ENCODE measurements at places on chromosomes 2 and 18.

DNA sequence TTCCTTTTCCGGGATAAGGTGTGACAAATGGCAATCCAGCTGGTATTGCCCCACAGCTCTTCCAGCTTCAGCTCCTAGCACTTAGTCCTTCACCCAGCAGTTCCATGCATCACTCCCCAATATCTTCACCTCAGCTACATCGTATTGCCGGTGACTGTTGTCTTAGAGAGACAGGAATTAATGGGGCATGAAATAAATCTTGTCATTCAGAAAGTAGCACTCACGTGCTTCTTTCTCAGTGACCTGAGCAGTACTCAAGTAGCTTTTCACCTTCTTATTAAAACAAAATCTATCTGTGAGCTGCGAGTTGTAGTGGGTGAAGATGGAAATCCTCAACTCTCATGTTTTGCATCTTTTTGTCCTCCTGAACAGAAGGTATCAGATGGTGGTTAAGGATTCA lies 72.8 kb downstream of the PTH2R start:
- no peak for DNase-seq

DNA sequence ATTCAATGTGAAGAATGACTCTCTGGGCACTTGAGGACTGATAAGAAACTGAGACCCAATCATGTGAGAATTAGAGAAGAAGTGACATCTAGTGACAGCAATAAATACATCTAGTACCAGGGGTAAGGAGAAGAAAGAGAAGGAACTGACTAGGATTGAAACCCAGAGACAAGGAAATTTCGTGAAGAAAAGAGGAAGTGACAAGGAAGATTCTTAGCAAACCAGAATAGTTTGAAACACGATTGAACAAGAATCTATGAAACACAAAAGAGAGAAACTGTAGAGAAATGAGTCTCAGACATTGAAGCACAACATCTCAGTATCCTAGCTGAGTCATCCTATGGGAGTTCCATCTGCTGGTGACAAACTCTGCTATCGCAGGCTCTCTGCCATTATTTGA lies 571.9 kb upstream of the PKDCC start:
- no peak for DNase-seq

- no peak for DNase-seq
These were observed 511.2 kb downstream of the TSN start for GRCh38 chr2:122266636-122267035.

DNA sequence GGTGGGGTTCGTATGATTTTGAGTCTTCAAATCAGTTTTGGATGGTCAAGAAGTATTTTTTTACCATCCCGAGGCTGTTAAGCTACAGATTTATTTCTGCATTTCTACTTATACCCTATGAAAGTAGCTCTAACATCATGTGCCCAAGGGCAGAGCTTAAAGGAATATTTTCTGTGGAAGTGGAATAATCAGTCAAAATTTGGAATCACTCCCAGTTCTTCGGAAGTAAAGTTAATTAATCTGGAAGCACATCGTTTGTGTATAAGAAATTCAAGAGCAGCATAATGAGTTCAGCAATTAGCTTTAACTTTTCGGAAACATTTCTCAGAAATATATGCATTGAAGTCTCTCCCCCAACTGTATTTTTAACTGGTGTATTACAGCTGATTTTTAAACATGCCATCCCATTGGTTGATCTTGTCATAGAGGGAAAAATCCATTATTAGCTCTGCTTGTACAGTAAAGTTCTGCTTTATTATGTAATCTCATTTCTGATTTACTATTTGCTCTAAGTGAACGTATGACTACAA lies 510.1 kb downstream of the DCC start:
- DNase-seq: no peak

- DNase-seq: no peak
These were observed 4.7 kb upstream of the ZNF516 start for GRCh38 chr18:76499637-76500340.

GRCh38 chr18:28175150-28175929 lies 1.6 kb downstream of the CDH2 start:
- DNase-seq: peak; percentile 33

DNA sequence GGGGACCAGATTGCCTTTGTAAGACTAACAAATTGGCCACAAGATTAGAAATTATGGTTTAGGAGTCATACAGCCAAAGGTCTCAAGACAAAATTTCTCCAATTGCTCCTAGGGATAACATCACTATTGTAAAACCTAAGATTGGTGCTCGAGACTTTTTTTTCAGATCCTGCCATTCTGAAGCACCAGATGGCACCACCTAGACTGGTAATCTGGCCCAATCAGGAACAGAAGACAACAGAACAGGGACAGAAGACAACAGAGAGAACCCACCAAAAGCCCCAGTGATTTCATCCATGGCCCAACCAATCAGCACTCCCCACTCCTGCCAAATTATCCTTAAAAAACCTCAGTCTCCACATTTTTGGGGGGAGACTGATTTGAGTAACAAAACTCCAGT lies 66.8 kb downstream of the LINC00305 start:
- DNase-seq: no peak

GRCh38 chr2:7974936-7975335 lies 706.9 kb upstream of the ID2 start:
- no peak for DNase-seq

- DNase-seq: no peak
These were observed 414.3 kb downstream of the ZNF804A start for GRCh38 chr2:185012643-185013042.

DNA sequence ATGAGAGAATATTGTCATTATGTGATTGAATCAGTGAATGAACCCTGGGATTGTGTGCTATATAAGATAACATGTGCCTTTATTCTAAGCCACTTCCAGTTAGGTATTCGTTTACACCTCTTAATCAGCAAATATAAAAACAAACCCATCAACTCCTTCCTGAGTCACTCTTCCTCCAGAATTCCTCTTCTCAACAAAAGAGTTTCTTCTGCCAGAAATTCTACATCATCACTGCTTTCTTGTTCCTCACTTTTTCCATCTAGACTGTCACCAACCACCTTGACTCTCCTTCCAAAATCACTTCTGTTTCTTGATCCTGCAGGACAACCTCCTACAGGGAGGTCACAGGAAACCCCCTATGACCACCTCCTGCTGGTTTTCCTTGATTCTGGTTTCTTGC lies 261.4 kb downstream of the CYP26B1 start:
- DNase-seq: no peak

DNA sequence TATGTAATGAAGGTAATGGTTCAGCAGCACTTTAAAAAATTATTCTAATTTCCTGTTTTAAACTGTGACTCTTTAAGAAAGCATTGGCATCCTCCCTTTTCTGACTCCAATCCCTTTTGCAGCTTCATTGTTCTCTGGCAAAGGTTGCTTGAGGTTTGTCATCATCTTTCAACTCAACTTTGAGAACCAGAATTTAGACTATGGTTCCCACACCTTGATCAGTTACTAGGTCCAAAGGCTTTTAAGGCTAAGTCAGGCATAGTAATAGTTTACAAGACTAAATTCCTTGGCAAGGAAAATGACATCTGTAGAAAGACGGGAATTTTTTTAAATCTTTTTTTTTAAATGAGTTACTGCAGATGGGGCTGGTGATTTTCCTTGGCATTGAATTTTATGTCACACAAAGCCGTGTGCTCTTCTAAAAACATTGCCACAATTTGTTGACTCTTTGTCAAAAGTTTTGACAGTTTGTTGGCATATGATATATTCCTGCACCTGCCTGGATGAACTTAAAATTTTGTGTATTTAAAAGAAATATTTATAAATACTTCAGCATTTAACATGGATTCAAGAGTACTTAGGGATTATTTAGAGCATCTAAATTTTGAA lies 451.0 kb downstream of the MEIS1 start:
- DNase-seq: no peak

DNA sequence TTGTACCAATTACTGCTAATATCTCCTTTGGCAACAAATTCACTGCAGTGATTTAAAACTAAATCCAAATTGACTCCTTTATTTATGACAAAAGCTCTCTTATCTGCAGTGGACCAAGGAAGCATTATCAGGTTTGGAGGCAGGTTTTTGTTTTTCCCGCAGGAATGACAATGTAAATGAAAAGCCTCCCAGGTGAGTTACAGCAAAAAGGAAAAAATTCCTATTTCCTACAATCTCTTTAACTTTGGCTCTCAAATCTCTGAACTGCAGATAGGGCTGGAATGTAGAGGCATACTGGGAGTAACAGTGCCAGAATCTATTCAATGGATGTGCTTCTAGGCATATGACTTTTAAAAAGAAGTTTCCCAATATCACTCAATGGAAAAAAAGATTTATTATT lies 28.9 kb upstream of the LRP2 start:
- no peak for DNase-seq

- no peak for DNase-seq
These were observed 15.6 kb upstream of the OTOF start for GRCh38 chr2:26493566-26493965.

DNA sequence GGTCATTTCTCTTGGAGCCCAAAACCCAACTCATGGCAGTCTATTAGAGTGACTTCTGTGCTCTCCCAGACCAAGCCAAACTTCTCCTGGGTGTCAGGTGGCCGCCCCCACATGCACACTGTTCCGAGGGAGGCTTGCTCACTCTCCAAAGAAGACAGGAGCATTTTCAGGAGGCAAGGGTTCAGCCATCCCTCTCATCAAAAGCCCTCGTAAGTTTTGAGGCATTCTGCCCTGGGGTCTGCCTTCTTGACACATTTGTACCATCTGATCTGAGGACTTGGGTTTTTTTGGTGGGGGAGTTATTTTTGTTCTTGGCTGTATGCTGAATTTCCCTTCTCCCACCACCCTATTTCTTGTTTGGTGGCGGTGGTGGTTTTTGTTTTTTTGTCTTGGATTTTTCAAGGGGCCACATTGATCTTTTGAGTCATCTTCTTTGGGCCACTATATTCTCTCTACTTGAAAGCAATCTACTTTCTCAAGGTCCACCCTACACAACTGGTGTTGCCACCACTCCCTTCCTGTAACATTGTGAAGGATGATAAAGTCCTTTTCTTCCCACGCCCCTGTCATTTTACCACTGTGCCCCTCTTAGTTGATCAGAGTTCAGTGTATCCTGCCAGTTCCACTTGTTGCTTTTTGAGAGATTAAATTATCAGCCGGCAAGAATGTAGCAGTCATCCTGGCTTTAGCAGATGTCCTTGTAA lies 255.8 kb downstream of the CYP26B1 start:
- DNase-seq: no peak

DNA sequence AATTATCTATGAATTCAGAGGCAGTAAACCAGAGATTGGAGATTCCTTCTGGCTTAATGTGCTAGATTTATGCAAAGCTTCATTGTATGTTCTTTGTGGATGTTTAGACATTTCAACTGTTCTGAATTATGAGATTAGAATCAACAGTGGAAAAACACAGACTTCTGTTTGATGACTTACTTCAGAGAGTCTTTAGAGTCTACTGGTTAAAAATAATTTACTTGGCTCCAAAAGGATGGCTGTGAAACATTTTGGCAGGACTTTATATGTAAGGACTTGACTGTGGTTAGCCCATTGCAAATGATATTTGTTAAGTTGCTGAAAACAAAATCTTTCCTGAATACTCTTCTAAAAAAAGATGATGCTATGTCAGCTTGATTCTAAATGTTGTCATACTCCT lies 25.5 kb upstream of the LRRC30 start:
- no peak for DNase-seq

DNA sequence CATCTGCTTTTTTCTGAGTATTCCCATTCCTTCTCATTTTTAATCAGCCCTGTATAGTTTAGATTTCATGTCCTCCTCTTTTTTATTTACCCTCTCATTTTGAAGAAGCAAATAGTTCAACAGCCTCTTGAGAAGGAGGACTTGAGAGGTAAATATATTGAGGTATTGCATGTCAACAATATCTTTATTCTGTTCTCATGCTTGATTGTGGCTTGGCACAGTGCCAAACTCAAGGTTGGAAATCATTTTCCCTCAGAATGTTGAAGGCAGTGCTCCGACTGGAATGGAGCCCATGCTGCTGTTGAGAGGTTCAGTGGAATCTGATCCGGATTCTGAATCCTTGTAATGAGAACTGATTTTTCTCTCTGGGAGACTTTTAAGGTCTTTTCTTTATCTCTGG lies 31.0 kb upstream of the GALNT3 start:
- peak; percentile 34 for DNase-seq

GRCh38 chr2:8581234-8581561 lies 100.7 kb upstream of the ID2 start:
- no peak for DNase-seq

DNA sequence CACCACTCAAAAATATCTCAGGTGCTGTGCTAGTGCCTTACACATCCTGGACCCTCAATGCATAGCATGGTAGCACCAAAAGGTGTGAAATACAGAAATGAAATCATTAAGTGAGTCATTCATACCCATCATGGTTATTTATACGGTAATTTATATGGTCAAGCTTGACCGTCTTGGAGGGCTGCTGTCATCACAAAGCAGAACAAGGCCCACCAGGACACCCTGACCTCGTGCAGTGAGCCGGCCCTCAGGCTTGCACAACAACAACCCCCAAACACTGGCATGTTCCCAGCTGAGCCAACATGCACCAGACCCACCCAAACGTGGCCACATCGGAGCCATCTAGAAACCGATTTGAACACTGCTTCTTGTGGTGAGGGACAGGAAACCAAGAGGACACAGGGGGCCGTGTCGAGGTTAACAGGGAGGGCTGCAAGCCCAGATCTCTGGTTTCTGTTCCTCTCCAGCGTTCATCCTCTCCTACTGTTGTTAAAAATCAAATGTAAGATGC lies 378.5 kb upstream of the ID2 start:
- no peak for DNase-seq

- DNase-seq: peak; percentile 56
These were observed 233.3 kb downstream of the FHOD3 start for GRCh38 chr18:36530676-36531405.

DNA sequence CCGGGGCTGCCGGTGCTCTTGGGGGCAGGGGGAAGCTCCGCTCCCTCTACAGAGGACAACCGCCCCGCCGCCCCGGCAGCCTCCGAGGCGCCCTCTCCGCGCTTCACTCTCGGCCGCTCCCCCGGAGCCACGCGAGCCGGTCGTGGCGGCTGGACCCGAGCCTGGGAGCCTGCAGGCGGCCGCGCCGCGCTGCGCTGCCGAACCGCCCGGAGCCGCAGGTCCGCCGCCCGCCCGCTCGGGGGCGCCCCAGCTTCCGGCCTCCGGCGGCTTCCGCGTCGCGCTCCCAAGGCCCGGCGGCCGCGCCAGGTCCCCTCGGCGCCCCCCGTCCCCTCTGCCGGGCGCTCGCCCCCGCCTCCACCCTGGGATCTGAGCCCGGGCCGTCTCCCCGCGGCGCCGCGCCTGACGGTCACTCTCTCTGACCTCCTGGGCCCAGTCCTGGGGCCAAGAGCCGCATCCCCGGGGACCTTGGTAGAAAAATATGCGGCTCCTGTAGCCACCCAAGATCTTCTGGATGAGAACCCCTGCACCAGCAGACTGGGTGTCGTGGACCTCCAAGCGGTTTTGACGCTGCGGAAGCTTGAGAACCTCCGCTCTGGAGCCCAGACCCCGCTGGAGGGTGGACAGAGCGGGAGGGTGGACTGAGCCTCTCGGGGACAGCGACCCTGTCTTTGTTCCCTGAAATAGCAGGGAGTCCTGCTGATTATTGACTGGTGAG lies 44.3 kb downstream of the SERTAD2 start:
- no peak for DNase-seq

GRCh38 chr2:102005989-102006885 lies 14.5 kb downstream of the IL1R2 start:
- no peak for DNase-seq

GRCh38 chr2:102367331-102367971 lies 11.9 kb downstream of the IL18R1 start:
- no peak for DNase-seq

GRCh38 chr2:221602938-221603337 lies 30.8 kb upstream of the EPHA4 start:
- DNase-seq: no peak

Data from NCI-H2171 (cell line).